ENCODE measurements at places on chromosomes 13 and 19.
A peak's percentile ranks its signal among the peaks of the same experiment; 100 is the strongest.

DNA sequence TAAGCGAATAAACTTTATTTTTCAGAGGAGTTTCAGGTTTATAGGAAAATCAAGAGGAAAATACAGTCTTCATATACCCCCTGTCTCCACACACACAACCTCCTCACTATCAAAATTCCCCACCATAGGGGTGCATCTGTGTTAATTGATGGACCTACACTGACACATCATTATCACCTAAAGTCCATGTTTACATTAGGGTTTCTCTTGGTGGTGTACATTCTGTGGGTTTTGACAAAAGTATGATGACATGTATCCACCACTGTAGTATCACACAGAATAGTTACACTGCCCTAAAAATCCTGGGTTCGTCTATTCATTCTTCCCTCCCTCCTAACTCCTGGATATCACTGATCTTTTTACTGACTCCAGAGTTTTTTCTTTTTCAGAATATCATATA, 654.2 kb downstream of the UQCRFS1 start:
- no peak for DNase-seq

- DNase-seq = no peak
These were observed 42.7 kb upstream of the MIR17HG start for GRCh38 chr13:91304741-91305140.

DNA sequence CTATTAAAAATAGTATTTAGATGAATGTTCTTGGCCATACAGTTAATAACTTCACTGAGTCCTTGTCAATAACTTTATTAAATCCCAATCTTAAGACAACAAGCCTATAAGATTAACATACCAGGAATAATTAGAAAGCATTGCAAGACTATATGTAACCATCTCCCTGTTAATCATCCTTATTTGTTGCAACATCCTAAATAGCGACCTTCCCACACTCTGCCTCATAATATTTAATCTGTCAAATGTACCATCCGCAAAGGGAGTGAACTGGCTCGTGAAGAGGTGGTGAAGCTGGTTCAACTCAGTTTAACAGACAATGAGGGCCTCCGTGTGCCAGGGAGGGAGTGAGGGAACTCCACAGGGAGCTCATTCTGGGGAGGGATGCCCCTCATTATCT, 33.9 kb downstream of the KL start:
- DNase-seq = no peak

- DNase-seq = peak; percentile 34
These were observed 43.3 kb upstream of the C13orf46 start for GRCh38 chr13:114017028-114017630.

DNA sequence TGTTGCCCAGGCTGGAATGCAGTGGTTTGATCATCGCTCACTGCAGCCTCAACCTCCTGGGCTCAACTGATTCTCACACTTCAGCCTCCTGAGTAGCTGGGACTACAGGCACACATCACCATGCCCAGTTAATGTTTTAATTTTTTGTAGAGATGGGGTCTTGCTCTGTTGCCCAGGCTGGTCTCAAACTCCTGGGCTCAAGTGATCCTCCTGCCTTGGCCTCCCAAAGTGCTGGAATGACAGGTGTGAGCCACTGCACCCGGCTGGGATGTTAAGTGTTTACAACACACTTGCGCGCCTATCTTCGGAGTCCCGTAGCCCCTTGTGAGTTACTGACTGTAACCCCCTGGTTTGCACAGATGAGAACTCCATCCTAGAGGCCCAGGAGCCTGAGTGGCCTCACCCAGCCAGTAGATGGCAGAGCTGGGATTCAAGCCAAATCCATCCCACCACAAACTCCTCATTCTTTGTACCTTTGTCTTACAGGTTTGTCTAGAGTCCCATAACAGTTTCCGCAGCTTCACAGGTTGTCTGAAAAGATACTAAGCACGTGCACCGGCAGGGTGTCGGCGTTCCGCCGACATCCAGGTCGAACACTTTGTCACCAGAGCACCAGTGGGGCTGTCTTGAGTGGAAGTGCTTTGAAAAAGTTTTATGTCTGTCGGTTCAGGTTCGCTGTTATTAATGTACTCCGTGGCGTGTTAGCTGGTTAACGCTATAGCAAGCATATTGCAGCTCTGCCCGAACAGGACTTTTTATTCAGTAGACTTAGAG, 14.7 kb downstream of the MAG start:
- DNase-seq = peak; percentile 55

- DNase-seq = no peak
These were observed 27.7 kb upstream of the POU4F1 start for GRCh38 chr13:78631077-78631476.

DNA sequence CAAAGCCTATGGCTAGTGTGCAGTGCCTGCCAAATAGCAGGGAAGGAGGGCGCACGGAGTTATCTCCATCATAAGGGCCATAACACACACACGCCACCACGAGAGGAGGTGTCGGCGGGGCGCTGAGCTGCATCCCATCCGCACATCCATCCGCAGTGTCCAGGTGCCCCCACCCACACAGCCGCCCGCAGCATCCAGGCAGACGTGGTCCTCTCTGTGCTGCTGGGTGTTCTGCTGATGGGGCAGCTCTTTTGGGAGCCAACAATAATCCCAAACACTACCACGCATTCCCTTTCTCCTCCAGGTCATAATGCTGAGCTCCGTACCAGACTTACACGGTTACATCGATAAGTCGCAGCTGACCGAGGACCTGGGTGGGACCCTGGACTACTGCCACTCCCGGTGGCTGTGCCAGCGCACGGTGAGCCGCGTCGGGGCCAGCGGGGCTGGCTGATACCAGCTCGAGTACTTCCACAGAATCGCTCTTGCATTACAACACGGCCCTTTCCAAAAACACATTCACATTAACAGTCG, 41.5 kb upstream of the F7 start:
- no peak for DNase-seq

Data from hematopoietic multipotent progenitor cell treated with erythropoietin and hydrocortisone succinate and interleukin-3 and kit ligand, for 4 days (in vitro differentiated cells).